ENCODE measurements at places on chromosomes 6 and 20.

- no peak for DNase-seq
These were observed 23.0 kb upstream of the GTSF1L start for GRCh38 chr20:43749734-43750294.

DNA sequence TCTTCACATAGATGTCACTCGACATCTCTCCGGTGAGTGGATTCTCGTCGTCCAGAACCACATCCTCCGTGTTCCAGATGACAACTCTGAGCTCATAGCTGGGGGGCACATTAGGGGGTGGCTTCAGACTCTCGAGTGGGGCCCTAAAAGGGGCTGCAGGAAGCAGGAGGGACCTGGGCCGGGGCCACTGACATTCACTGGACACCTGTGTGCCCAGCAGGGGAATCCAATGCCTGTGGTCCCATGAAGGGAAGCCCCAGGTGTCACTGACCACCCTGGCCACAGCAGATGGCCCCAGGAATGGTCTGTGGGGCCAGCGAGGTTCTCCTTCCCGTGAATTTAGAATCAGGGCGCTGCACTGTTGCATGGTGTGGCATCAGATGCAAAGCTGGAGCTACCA is 18.7 kb downstream of the ERGIC3 start:
- no peak for DNase-seq

DNA sequence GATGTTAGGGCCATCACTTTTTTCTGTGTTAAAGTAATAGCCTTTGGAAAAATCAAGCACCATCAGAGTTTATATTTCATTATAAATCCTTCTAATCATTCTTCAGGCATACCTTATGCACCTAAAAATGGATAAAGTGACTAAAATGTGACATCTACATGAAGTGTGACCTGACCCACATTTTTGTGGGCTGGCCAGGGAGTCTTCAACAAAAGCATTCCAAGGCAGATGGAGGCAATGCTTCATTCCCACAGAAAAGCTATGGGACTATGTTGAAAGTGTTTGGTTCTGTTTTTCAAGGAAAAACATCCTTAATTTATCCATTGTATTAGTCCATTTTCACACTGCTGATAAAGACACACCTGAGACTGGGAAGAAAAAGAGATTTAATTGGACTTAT is 58.8 kb upstream of the LTV1 start:
- no peak for DNase-seq

DNA sequence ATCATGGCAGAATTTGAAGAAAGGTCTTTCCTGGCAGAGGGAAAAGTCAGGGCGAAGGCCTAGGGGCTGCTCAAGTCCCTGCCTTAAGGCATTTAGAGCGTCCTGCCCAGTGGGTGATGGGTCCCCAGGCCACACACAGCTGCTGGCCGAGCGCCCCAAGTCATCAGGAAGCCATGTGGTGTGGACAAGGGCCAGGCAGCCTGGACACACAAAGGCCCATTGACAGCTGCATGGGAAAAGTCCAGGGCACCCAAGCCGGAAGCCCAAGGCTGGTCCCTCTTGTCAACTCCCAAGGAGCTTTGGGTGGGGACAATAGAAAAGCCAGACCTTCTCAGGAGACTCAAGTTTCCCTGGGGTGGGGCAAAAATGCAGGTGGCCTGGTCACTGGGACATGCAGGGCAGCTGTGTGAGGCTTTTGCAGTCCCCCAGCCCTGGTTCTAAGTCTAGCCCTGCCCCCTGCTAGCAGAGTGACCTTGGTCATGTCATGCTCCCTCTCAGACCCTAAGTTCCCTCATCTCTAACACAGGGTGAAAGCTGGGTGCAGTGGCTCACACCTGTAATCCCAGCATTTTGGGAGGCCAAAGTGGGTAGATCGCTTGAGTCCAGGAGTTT is 44.3 kb upstream of the PTGIS start:
- no peak for DNase-seq

DNA sequence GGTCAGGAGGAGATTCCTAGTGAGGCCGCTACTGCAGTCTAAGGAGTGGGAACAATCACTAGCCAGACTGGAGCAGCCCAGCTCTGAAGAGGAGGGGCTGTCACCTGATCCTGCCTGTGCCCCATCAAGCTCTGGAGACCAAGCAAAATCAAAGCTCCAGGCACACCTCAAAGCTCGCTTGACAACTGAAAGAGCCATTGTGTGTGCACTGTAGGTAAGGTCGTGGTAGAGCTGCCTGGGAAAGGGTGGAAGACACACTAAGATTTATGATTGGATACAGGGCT is 58.2 kb downstream of the CSE1L start:
- DNase-seq, result no peak

DNA sequence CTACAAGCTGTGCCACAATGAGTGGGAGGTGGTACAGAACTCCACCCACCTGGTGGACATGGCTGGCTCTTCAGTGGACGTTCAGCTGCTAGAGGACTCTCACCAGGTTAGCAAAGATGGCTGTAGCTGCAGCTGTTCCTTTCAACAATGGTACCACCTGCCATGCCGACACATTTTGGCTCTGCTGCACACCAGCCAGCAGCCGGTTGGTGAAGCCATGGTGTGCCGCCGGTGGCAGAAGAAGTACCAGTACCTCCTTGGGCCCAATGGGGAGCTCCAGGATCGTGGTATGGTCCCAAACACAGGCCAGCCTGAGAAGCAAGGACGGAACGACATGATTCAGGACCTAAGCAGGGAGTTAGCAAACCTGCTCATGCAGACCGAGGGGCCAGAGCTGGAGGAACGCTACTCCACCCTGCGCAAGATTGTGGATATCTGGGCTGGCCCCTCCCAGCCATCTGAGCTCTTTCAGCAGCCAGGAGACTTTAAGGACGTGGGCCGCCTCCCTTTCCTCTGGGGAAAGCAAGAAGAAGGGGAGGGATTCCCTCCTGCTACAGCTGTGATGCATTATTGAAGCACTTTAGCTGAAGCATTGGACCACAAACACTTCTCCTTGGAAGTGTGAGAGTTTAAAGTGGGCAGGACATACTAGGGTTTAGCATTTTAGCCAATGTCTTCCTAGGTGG is 2.8 kb upstream of the ZSWIM1 start:
- DNase-seq, result no peak

- DNase-seq, result no peak
These were observed 58.4 kb downstream of the EZR start for GRCh38 chr6:158760618-158761250.

- DNase-seq, result no peak
These were observed 36.6 kb downstream of the CITED2 start for GRCh38 chr6:139337830-139338229.

DNA sequence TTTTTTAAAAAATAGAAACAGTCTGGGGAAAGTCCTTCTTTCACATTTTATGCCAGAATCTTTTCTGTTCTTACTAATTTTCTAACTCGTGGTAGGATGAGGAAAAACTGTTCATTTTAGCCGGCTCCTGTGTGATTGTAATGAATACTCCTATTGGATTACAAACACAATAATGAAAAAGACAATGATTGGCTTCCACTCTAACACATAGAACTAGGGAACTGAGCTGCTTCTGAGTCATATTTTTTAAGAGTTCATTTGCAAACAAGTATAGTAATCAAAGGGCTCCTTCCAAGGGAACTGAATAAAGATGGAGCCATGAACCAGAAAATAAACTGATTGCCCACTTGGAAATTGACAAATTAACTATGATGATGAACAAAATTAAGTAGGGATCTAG is 265.3 kb upstream of the TCF21 start:
- DNase-seq, result no peak

All from non-pigmented ciliary epithelial cell (primary cell).